ENCODE measurements at places on chromosomes 13 and 19. TPM values are rescaled to one million over a fixed set of nuclear protein-coding genes. Genes with fewer than 3 reads are reported as not detected.

Gene HS6ST3
- total RNA-seq = 0.28 TPM

Gene ZNF581
- 12.5 TPM for total RNA-seq

Gene RCBTB1
- total RNA-seq = 21.4 TPM

Gene HSD17B14
- 2.5 TPM for total RNA-seq

Gene BEST2
- total RNA-seq = not detected

Gene LILRA1
- total RNA-seq = not detected

Gene KLF1
- total RNA-seq = not detected

Gene ZNF681
- 0.96 TPM for total RNA-seq

Gene TMEM145
- under 0.01 TPM for total RNA-seq

Gene NECTIN2
- 60.9 TPM for total RNA-seq
